ENCODE measurements at places on chromosomes 16 and 17. TPM values are rescaled to one million over a fixed set of nuclear protein-coding genes. Genes with fewer than 3 reads are reported as not detected.
A peak's percentile ranks its signal among the peaks of the same experiment; 100 is the strongest.

DNA sequence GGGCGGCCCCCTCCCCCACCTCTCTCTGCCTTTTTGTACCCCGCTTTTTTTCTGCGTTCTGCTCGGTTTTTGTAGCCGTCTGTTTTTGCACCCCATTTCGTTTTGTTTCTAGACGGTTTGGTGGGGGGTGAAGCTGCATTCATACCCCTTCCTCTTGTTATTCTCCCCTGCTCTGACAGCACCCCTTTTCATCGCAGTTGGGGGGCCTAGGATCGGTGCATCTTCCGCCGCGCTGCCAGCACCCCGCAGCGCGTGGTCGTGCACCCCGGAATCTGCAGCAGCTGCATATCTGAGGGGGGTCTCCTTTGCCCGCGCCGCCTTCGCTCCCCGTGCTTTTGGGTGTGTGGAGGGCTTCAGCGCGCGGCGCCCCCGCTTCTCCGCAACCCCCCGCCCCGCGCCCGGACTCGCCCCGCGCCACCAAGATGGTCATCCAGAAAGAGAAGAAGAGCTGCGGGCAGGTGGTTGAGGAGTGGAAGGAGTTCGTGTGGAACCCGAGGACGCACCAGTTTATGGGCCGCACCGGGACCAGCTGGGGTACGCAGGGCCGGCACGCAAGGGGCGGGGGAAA is 455 bp downstream of the ATP1B2 start:
- no peak for DNase-seq

DNA sequence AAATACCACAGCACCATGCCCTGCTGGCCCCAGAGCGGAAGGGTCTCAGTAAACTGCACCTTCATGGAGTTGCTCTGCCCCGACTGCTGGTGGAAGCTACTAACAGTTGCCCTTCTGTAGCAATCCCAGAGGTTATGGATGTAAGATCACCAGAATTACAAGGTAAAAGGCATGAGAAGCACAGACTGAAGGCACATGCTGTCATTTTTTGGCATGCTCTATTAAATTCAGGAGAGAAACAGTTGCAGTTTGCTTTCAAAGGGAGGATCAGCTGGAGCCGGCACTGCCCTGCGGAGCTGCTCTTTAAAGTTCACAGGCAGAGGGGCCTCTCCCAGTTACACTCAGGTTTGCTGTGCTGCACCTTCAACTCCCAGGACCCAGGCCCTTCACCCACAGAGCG is 19.2 kb downstream of the NPRL3 start:
- DNase-seq = no peak

DNA sequence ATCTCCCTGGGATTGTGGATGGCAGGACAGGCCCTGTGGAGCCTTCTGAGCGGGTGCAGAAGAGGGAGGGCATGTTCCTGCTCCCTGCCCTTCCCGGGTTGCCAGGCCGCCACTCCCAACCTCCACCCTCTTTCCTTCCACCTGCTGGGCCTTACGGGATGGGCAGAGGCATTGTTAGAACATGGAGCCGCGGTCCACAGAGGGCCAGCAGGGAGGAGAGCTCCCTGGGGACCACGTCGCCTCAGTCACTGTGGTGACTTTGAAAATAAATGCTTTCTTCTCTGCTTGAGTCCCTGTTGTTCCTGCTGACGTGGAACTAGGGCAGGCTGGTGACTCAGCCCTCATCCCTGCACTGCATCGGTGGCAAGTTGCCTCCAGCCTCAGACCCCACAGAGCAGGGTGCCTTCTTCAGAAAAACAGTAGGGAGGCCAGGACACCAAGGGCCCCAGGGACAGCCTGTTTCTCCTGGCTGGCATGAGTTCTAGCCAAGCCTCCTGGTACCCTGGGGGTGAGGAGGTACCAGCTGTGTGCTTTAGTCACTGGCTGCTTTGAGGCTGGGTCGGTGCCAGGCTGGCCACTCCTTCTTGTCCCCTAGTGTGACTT is 224.9 kb downstream of the SEC14L1 start:
- peak; percentile 78 for DNase-seq

DNA sequence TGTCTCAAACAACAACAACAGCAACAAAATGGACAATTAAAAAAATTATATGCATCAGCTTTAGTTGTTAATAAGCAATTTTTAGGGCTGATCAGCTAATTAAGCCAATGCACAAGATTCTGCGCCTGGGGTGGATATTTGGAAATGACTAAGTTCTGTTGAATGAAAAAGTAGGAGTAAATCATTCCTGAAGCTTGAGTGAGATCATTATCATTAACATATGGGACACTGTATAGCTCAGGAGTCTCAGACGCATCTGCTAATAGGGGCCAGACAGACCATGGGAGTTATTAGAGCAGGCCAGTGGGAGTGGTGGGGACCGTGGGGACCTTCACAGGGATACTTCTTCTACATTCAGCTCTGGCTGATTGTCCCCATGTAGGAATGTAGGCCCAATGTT is 22.8 kb downstream of the IRX5 start:
- DNase-seq = no peak

Gene TEPSIN
- total RNA-seq = 29.3 TPM

DNA sequence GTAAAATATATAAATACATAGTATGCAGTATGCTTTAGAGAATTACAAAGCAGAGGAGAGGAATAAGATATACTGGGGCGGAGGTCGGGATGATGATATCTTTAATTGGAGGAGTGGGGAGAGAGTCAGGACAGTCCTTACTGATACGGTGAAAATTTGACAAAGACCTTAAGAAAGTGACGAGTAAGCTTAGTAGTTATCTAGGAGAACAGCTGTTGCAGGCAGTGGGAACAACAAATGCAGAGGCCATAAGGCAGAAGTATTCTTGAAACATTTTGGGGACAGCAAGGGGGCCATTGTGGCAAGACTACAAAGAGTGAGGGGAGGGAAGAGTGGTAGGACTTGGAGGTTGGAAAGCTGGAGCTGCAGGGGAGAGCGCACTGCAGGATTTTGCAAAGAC is 22.3 kb upstream of the CDC6 start:
- no peak for DNase-seq

DNA sequence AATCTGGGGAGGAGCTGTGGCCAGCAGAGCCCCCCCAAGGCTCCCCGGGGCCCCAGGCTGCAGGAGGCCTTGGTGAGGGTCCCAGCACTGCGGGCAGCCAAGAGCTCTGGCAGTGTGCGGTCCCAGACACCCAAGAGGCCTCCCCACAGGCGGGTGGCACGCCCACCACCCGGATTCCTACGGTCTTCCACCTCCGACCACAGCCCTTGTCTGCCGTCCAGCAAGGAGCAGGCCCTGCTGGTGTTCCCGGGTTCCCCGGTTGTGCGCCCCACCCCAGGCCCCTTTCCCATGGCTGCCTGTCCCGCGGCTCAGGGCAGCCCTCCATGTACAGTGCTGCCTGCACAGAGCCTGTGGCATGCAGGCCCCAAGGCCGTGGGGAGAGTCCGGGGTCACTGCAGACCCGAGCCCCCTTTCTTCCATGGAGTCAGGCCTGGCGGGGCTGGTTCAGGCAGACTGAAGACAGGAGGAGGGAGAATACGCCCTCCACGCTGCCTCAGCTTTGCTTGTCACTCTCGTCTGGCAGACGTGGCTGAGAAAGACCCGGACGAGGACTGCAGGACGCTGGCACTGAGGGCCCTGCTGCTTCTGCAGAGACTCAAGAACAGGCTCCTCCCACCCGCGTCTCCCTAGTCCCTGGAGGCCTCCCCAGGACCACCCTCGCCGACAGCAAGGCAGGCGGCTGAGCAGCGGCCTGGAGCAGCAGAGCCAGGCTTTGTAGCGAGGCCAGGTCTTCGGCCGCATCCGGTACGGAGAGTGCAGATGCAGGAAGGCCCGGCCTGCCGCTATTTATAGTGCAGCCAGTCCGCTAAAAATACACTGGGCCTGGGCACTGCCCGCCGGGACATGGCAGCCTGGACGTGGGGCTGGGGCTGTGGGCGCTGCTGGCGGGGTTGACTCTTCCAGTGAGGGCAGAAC is 16.4 kb downstream of the TELO2 start:
- DNase-seq = no peak

Gene TMEM92
- total RNA-seq = 11.1 TPM

DNA sequence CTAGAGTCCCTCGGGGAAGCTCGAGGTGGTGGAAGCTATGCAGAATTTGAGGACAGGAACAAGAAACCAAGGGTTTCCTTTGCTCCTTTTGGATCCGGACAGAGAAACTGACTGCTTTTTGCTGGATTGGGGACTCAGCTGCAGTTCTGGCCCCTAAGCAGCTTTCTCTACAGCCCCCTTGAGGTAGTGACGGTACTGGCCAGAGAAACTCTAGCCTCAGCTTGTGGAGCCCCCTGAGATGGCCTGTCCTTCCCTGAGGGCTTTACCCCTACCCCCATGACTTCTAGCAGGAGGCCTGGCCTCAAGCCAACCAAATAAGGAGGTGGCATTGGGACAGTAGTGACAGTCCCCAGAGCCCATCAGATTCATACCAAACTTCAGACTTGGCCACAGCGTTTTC is 118.1 kb downstream of the IRX5 start:
- no peak for DNase-seq

DNA sequence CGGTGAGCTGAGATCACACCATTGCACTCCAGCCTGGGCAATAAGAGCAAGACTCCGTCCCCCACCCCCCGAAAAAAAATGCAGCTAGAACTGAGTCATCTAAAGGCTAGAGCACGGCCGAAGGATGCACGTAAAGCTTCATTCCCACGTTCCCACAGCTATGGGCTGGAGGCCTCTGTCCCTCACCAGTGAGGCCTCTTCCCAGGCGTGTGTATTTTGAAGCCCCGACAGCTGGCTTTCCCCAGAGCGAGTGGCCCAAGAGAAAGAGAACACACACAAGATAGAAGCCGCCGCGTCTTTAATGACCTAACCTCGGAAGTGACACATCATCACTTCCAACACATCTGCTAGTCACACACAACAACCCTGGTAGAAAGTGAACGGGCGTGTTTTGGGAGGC is 6.6 kb upstream of the KCTD5 start:
- no peak for DNase-seq

Gene KCNJ18
- not detected for total RNA-seq

DNA sequence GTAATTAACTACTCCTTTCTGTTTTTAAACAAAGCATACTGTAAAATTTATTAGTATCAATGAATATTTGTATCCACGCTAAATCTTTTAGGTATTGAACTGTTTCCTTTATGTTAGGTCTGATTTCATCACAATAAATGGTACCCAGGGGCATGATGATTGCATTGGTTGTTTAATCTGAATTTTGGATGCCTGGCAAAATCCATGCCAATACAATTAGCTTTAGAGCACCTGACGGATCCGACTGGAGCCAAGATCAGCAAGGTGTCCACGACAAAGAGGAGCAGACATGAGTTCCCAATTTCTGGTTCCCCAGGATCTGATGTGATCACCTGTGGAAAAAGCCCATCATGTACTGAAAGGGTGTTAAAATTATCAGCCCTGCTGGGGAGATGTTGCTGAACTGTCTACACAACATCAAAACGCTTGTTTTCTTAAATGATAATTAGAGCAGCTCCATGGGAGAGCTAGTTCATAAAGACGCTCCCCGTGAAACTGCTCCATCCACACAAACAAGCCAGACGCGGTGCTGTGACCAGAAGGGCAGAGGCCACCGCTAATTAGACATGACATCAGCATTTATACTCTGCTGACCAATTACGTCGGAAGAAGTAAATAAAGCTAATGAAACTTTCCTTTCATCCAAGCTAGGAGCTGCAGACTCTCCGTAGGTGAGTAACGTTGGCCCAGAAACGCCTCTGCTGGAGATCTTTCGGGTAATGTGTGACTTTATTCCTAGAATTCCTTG is 151.7 kb downstream of the CPPED1 start:
- no peak for DNase-seq

GRCh38 chr16:66894948-66895688 is 14.8 kb downstream of the PDP2 start:
- peak; percentile 86 for DNase-seq

DNA sequence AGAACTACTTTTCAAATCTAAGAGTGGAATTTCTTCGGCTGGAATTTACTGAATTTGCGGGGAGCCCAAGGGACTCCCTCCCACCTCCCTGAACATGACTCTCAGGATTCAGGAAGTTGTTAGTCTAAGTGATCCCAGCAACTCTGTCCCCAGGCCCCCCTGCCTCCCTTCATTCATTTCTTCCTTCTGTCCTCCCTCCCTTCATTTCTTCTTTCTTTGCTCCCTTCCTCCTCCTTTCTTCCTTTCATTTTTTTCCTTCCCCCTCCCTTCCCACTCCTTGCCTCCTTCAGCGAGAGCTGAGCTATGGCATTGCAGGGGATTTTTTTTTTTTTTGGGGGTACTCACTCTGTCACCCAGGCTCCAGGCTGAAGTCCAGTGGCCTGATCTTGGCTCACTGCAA is 10.9 kb upstream of the JUP start:
- no peak for DNase-seq

GRCh38 chr16:71367241-71367976 is 8.9 kb downstream of the CALB2 start:
- DNase-seq = peak; percentile 54

DNA sequence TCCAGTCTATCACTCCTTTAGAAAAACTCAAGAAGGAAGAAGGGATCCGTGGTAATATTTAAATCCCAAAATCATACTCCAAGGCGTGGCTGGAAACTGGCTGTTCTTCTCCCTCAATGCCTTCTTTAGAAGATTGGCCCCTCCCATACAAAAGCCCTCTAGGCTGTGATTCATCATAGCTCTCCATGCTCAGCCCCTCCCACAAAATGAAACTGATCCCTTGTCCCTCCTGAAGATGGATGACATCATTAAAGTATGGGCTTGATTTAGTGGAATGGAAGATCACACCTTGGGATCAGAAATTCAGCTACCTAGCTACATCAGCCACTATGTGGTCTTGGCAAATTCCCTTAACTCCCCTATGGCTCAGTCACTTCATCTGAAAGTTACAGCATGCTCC is 4.1 kb downstream of the GRIN2A start:
- no peak for DNase-seq

Gene VAT1L
- 1.4 TPM for total RNA-seq

Gene ZPBP2
- total RNA-seq = not detected

Gene SLC38A8
- total RNA-seq = not detected

Gene SOX8
- 0.20 TPM for total RNA-seq

Gene SUMO2
- total RNA-seq = 319 TPM

DNA sequence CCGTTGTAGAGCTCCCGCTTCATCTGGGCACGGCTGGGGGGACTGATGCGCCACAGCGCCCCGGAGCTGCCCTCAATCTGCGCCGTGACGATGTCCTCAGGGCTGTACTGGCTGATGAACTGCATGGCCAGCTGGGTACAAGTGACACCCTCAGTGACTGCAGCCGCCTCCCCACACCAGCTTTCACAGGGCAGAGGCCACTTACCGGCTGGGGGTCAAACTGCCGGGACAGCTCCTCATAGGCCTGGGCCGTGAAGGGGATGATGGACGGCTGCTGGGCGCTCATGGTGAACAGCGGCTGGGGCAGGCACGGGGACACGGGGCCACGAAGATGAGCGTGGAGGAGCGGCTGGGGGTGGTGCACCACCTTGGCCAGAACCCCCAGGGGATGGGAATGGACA is 10.3 kb downstream of the CTU2 start:
- DNase-seq = no peak

DNA sequence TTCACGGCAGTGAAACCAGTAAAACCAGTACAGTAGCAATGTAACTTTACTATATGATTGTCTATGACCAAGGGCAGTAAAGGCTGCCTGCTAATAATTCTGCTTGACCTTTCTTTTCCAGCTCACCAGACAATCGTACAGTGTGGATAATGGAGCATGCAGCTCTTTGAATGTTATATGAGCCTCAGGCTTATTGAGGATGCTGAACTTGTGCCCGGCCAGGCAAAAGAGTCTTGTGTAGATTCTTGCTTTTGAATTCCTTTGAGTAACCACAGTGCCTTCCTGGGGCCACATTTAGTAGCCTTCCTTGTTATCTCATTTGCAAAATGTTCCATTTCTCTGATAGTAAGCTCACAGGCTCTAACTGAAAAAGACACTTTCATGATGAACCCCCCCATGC is 131.8 kb downstream of the CDH11 start:
- DNase-seq = no peak

Gene KCNH6
- total RNA-seq = 0.47 TPM
